ENCODE measurements at places on chromosomes 3 and 15. TPM values are rescaled to one million over a fixed set of nuclear protein-coding genes. Genes with fewer than 3 reads are reported as not detected.

DNA sequence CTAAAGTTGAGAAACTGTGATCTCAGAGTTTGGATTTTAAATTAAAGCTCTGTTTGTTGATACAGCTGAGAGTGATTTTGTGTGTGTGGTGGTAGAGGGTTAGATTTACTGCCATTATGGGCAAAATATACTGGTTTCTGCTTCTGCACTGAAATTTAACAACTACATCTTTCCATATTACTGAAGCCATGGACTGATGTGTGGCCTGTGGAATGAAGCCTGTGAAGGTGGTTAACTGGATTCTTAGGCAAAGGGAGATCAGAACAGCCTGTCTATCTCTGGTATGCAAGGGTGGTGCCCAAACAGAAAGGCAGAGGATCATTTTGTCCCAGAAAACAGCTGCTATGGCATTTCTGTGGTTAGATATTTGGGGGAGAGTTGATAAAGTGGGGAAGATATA is 297.3 kb upstream of the THBS1 start:
- DNase-seq, result no peak

DNA sequence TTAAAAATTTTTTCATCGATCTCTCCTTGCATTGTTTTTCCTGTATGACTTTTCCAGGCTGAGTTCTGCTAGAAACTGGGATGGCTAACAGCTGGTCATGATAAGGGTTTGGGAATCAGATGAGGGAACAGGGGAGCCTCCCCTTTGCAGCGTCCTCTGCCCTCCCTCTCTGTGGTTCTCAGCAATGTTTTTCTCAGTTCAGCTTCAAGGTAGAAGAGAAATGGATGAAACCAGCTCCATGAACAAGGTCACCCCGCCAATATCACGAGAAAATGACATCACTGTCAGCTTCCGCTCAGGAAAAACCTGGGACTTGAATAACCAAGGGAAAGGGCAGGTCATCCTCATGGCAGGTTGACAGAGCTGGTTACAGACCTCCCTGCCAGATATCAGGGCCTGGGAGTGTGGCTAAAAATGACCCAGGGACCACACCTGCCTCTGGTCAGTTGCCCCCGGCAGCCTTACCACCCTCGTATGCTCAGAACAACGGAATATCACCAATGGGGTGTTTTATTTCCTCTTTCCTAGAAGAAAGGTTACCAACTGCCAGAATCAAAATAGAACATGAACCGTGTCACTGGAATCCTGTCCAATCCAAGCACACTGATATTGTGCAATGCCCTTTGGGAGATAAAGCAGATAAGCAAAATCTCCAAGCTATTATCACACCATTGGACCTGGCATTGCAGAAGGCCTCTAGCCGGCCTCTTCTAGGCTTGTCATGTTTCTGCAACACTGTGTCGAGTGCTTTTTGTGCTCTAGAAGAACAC is 26.1 kb downstream of the LSM3 start:
- DNase-seq, result no peak

DNA sequence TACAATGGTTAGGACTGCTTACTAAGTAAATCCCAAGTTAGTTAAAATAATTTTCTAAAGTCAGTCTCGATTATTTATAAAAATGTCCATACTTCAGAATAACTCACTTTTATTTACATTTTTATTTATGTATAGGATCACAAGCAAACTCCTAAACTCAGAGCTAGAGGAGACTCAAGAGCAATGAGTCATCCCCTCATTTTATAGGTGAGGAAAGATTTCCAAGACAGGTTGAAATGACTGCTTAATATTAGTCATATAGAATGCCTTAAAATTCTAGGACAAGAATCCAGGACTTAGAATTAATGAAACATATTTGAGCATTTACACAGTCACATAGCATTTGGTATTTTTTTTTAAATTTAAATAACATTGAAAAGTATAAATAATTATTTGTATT is 983.8 kb downstream of the SI start:
- no peak for DNase-seq

- DNase-seq, result no peak
Measured at GRCh38 chr3:187015903-187016638, 85.7 kb downstream of the ST6GAL1 start.

DNA sequence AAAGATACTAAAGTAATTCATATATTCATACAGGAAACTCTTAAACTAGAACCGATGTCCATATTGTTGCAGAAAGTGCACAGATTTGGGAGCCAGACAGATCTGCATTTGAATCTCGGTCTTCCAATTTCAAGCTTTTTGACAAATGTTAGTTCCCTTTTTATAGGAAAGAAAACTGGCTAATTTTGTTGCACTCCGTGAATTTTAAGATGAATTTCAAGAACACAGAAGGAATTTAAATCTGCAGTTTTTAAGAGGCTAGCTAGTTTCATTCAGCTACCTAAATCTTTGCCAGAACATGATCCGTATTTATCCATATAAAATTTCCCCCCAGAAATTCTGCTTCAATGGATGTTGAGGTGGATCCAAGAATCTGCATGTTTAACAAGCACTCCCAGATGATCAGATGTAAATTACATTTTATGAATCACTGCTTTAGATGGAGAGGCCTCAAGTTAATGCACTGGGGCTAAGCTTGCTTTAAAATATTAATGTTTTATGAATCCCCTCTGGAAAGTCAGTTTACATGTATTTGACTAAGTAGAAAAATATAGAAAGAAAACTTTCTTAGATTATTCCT is 1296.3 kb upstream of the CADM2 start:
- no peak for DNase-seq

DNA sequence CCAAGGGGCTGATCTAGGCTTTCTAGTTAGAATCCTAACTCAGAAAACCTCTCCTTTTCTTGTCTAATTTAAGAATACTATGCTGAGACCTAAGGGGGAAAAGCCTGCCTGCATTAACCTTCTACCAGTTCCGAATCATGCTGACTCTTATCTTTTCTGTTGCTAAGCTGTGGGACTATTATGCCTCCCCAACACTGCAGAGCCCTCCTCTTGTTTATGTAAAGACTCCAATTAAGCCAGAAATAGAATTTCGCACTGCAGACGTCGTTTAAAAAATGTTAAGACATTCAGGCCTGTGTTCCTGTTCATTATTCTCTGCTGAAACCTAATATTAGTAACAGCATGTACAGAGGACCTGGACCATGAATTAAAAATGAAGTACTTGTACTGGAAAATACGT is 310.6 kb upstream of the ATP11B start:
- DNase-seq, result no peak

DNA sequence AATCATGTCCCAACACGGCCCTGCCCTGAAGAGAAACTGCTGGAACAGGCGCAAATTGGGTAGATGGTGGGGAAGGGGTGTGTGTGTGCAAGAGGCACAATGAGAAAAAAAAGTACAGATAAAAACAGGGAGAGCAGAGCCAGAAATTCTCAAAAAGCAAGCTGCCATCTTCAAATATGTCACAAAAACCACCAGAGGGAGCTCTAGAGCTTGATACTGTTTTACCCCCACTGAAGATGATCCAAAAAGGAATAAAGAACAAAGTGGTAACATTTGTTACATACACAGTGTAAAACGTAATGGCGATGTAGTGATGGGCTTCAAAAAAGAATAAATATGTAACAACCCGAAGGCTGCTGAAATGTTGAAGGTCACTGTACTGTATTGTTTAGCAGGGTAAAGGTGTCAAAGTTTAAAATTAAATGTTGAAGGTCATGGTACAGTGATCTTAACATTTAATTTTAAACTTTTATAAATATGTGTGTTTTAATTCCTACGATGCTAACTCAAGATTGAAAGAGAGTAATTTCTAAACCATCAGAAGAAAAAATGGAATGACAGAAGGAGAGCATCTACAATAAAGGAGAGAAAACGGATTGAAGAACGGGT is 6.0 kb downstream of the SNRPA1 start:
- DNase-seq, result no peak

- DNase-seq, result no peak
Measured at GRCh38 chr15:56053046-56053400, 59.6 kb upstream of the NEDD4 start.

- no peak for DNase-seq
Measured at GRCh38 chr15:27234593-27234992, 263.6 kb downstream of the GABRG3 start.

DNA sequence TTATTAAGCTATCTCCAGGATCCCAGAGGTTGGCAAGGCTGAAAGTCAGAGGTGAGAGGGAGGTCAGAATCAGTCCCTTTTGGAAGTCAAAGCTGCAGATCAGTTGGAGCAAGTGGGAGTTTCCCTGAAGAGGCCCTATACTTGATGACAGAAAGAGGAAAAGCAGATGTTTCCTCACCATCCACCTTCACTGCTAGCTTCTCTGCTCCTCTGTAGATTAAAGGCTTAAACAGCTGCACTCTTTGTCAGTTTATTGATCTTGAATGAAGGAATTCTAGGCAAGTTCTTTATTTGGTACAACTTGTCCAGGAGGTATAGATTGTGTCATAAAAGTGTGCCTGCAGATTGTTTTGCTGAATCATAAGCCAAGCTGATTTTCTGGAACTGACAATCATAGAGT is 408.2 kb upstream of the TGFBR2 start:
- DNase-seq, result no peak

DNA sequence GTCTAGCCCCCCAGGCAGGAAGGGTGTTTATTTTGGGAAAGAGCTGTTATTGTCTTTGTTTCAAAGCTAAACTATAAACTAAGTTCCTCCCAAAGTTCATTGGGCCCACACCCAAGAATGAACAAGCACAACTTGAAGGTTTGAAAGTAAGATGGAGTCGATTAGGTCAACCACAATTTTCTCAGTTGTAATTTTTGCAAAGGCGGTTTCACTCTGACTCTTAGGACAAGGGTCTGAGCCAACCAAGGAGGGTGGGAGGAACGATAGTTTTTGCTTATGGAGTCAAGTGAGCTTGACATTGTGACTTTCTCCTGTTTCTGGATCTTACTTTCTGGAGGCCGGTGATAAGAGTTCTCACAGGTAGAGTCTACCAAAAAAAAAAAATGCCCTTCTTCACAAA is 5.8 kb upstream of the ZNF770 start:
- no peak for DNase-seq

GRCh38 chr15:75030023-75030413 is 6.6 kb downstream of the PPCDC start:
- no peak for DNase-seq

- DNase-seq, result no peak
Measured at GRCh38 chr3:120156699-120157098, 62.5 kb upstream of the GSK3B start.

DNA sequence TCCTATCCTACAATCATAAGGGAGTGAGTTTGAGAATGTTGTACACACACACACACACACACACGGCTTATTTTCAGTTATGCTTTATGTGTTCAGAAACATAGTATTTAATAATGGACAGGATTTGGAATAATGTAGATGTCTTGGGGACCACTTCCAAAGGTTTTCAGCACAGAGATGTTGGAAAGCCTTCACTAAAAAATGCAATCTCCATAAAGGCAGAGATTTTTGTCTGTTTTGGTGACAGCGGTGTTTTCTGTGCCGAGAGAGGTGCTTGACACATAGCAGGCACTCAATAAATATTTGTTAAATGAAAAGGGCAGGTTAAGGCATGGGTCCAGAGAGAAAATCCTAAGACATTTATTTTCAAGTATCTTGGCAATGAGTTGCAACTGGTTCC is 428.2 kb upstream of the RGMA start:
- no peak for DNase-seq

DNA sequence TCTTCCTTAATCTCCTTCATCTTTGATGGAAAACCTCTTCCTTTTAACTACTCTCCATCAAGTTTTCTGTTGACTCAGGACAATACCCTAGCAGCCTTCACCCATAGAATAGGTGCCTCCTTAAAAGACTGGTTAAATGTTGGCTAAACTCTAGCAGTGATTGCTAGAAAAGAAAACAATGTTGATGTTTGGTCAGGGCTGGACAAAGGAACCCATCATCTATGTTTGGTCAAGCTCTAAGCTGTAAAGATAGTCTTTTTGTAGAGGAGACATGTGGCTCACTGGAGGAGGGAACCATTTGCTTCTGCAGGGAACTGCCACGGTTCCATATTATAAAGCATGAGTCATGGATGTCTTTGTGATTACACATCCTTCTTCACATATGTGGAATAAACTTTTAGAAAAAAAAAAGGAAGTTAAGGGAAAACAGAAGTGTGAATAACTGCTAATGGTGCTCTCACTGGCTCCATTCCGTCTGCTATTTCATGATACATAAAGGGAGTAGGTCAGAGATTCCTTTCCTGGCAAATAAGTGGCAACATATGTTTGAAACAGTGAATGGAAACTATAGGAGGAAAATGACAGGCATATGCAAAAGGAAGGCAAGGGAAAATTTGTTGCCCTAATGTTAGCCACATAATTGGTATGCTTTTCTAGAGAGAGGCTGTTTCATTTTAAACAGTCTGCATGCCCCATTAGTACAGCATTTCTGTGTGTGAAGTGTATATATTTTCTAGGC is 78.2 kb downstream of the CMSS1 start:
- DNase-seq, result no peak

- DNase-seq, result no peak
Measured at GRCh38 chr3:39189959-39190269, 2.5 kb downstream of the XIRP1 start.

DNA sequence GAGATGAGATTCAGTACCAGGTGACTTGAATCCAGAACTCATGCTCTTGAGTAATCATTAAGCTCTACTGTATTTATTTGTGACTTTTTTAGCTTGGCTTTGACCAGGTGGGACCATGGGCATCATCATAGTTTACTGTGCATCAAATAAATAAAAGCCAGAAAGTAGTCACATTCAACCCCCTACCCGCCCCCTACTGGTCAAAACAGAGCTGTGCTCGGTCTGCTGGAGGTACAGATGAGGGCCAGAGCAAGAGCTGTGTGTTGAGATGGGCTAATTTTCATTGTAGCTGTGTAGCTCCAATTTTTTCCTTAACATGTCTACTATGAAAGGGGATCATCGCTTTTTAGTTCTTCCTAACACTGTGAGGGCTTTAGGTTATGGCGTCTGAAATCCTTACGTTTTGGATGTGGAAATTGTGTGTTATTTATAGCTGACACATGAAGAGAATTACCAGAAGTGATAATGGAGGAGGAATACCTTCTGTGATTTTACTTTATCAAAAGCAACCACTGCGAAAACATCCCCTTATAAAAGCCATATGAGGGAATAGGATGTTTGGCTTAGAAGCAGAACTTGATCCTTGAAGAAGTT is 375.1 kb downstream of the PTPRG start:
- no peak for DNase-seq

Gene CPNE9
- not detected for total RNA-seq

Gene FOXB1
- total RNA-seq, result not detected

Gene REC114
- total RNA-seq, result not detected

Gene PARP15
- total RNA-seq, result 49.6 TPM
